ENCODE measurements at places on chromosomes 6 and 20.

DNA sequence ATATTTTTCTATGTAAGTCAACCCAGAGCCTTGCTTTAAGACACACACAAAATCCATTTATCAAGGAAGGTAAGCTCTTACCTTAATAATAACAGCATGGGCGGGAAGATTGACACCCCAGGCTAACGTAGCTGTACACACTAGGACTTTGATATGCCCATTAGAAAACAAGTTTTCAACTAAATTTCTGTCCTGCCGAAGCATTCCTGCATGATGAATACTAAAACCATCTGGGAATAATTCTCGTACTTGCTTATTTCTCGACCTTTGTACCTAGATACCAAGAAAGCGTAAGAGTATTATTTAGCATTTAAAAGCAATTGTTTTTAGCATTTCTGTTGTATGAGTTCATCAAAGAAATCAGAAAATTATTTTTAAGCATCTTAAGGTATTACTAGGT, 197.5 kb upstream of the SIM1 start:
- no peak for DNase-seq

DNA sequence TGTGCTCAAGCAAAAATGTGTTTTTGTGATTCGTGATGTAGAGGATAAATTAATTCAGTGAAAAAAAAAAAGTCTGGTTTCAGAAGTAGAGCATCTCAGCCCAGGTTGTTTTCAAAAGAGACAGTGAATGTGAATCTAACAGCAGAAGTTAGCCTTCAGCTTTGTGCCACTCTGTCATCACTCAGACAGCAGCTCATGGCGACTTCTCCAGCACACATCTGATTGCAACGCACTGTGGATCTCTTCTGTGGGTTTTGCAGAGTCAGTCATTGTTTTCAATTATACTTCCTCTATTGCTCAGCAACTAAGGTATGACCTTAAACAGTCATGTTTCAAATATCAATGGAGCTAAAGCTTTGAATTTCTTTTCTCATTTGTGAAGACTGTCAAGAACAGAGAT, 335.5 kb upstream of the POU3F2 start:
- DNase-seq, result no peak

GRCh38 chr6:64429926-64430325, 794.3 kb downstream of the PHF3 start:
- DNase-seq, result no peak

DNA sequence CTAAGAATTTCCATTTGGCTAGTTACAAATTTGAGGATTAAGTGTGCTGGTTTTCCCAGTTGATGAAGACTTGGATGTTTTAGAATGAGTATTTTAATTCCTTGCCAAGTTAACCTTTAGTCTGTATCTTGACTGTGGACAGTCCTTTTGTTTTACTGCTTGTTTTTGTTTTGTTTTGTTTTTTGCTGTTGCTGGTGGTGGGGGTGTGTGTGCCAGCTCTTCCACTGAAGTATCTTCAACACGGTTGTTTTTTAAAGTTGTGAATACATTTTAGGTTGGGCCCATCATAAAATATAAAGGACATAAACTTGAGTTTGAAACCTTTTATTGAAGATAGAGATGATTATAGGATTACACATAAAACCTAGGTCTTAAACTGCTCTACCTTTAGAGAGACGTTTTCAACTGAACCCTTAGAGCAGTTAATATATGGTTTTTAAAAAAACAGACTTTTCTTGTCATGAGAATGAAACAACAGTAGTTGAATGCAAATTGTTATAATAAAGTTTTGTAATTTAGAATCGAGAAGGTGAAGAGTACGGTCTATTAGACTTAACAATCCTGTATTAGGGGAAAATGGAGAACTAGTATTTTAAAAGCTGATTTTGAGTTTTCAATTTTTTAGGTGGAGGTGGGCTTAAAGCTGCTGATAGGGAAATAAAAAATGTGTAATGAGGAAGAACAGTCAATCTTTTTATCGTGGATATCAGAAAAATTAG, 4.0 kb downstream of the QKI start:
- DNase-seq, result no peak

DNA sequence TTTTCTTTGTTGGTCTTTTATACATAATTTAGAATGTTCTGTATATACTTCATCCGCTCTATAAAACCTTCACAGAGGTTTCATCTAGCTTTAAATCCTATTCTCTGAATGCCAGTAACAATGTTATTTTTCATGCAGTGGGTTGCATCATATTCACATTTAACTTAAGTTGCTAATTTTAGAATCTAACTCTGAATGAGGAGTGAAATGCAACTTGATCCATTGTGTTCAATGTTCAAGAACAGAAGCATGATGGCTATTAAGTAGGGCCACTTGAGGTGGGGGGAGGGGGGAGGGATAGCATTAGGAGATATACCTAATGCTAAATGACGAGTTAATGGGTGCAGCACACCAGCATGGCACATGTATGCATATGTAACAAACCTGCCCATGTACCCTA, 224.5 kb downstream of the NKAIN2 start:
- DNase-seq, result no peak

DNA sequence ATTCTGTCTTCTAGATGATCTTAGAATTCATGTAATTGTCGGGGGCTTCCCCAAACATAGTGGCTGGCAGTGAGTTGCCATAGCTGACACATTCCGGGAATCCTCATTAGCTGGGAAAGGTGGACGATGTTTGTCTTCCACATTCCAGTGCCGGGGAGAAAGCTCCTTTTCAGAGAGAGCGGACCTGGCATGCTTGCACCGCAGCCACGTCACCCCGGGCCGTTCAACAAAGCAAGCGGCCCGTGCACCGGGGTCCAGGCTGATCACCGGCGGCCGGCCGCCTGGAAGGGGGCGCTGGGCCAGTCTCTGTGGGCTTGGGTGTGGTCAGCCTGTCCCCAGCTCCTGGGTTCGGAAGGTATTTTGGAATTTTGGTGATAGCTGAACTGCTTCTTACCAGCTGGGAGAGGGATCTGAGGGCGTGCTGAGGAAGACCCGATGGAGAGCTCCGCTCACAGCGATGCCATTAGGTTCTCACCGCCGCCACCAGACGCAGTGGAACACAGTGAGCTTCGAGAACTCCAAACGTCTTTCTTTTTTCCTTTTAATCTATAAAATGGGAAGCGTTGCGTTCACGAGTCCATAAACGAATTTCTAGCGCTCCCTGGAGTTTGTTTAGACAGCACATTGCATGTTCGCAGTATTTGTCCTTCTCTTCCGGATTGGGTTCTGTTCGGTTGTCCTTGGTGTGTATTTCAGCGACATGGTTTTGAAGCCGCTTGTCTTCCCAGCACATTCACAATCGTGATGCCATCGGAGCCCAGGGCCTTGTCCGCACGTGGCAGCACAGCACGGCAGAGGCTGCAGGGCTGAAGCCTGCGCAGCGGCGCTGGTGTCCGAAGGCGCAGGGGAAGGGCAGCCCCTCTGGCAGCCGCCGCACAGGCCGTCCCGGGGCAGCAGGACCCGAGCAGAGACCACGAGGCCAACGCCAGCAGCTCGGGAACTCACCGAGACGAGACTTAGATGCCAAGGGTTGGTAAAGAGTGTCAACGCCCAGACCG, 557.6 kb downstream of the QKI start:
- DNase-seq, result no peak

- no peak for DNase-seq
Observed at GRCh38 chr6:149142924-149143429, 174.5 kb upstream of the TAB2 start.

DNA sequence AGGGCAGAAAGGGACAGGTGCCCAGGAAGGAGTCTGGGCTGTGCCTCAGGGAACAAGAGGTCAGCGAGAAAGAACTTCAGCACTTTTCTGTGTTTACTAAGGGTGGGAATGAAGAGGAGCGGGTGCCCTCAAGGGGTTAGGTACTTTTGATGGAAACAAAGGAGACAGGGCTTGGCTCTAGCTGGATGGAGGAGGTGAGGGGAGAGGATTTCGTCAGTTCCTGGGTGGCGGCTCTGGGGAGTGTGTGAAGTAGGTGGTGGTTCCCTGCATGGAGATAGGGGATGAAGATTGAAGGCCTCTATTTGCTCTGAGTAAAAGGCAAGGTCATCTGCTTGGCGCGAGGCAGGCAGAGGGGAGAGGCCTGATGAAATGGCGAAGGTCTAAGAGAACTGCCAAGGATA, 40.0 kb upstream of the ANKRD60 start:
- no peak for DNase-seq

DNA sequence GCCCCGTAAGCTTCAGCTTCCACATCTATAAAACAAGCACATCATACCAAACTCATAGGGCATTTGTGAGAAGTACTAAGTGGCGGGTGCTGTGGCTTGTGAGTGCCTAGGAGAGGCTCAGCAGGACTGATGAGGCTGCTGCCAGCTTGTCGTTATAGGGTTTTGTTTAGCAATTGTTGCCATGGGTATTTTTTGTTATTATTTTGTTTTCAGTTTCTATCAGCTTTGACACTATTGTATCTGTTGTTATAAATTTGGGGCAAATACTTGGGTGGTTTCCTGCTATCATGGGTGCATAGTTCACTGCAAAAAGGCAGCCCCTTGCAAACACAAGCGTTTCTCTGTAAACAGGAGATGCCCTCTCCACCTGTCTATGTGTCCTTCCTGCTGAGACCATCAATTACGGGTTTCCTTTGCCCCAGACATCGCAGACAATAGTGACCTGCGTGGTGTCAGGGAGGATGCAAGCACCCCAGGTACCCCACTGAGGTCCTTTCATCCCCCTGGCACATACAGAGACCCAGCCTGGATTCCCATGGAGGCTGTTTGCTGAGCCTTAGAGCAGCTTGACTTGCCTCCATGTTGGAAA, 3.1 kb upstream of the CCDC167 start:
- DNase-seq, result no peak

DNA sequence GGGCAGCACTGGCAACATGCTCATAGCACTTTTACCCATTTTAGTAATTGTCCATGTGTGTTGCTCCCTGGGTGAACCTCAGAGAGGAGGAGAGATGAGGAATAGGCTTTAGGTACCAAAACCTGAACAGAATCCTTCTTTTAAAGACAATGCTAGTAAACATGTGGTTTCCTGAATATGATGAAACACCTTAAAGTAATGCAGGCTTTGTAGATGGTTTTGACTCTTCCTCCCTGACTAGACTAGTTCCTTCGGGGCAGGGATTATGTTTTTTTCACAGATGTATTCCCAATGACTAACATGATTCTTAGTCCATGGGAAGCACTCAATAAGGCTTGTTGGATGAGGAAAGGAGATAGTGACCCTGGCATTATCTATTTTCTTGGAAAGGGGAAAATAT, 367.6 kb upstream of the JAG1 start:
- DNase-seq, result no peak

Data from stimulated activated naive B cell treated with anti-CD40 and anti-IgM and Interleukin-4, amounts not matched to agents 10 μg/mL and 1 μg/mL and 100 μg/mL, for 72 hours (primary cell).